Vagina (tissue), 2 donors: ENCODE measurements at places on chromosomes 12 and 14. TPM values are rescaled to one million over a fixed set of nuclear protein-coding genes. Genes with fewer than 3 reads are reported as not detected.

GRCh38 chr12:16389594-16389993, 42.1 kb downstream of the MGST1 start:
- H3K36me3 ChIP-seq, result no peaks in the 10 kb centered on the region
- no peak overlapping the region for H3K4me3 ChIP-seq
- H3K4me1 ChIP-seq, result no peaks in the 10 kb centered on the region
- no peaks in the 10 kb centered on the region for H3K27me3 ChIP-seq
- H3K27ac ChIP-seq, result no peak overlapping the region

- no peaks in the 10 kb centered on the region for H3K36me3 ChIP-seq
- H3K27me3 ChIP-seq, result no peaks in the 10 kb centered on the region
- H3K4me3 ChIP-seq, result no peak overlapping the region
- DNase-seq, result no peak
- H3K27ac ChIP-seq, result no peak overlapping the region
These were observed 111.0 kb downstream of the BICD1 start for GRCh38 chr12:32217354-32218310.

- H3K4me1 ChIP-seq, result no peaks in the 10 kb centered on the region
- no peaks in the 10 kb centered on the region for H3K27me3 ChIP-seq
- no peaks in the 10 kb centered on the region for H3K36me3 ChIP-seq
- H3K27ac ChIP-seq, result no peak overlapping the region
These were observed 157.0 kb downstream of the MYRFL start for GRCh38 chr12:69981881-69982475.

DNA sequence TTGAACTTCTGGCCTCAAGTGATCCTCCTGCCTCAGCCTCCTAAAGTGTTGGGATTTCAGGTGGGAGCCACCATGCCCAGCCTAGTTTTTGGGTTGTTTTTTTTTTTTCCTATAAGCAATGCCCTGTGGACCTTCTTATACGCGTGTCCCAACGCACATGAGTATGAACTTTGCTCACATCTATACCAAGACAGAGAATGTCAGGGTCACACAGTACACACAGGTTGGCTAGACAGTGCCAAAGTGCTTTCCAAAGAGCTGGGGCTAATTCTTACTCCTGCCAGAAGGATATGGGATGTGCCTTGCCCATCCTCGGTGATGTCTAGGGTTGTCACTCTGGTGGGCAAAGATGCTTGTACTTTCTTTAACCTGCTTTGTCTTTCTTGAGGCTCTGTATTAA, 7.6 kb upstream of the CCDC85C start:
- no peaks in the 10 kb centered on the region for H3K27me3 ChIP-seq
- peak overlapping the region; percentile 57 for H3K27ac ChIP-seq
- peaks cover 55% of the 10 kb centered on the region for H3K4me1 ChIP-seq
- H3K36me3 ChIP-seq, result no peaks in the 10 kb centered on the region
- no peak for DNase-seq

DNA sequence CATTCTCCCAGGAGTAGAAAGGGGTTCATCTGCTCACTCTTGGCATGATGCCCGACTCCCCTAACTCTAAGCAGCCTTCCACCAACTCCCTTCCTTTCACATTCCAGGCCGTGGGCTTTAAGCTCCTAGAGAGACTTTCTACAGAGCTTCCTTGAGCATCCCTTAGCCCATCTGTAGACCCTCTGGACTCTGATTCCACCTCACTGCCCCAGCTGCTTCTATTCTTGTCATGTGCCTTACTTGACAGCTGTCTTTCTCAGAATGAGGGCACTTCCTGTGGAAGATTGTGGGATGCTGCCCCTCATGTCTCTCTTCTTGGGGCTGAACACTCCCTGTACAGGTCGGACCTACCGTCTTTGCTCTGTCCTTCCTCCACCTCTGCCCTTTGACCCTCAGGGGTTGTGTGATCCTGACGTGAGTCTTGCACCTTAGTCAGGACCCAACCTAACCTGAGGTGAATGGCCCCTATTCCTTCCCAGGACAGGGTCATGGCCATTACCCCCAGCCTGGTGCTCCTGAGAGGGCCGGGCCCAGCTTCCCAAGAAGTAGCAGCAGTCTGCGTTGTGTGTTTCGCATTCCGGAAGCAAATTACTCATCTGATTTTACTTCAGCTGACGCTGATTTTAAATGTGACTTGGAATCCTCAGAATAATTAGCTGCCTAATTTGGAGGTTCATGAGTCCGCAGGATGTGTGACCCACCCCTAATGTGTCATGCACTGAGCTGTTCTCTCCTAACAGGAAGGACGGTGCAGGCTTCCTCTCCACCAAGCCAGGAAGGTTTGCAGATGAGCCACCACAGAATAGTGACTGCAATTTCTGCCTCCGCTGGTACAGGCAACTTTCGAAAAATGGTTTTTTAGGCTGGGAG, 2.7 kb upstream of the GALNT6 start:
- H3K36me3 ChIP-seq, result no peaks in the 10 kb centered on the region
- no peaks in the 10 kb centered on the region for H3K27me3 ChIP-seq
- H3K4me1 ChIP-seq, result peaks cover 38% of the 10 kb centered on the region
- no peak for DNase-seq

- no peaks in the 10 kb centered on the region for H3K27me3 ChIP-seq
- H3K4me1 ChIP-seq, result no peaks in the 10 kb centered on the region
- no peak overlapping the region for H3K27ac ChIP-seq
- H3K4me3 ChIP-seq, result no peak overlapping the region
These were observed 3.4 kb upstream of the C3AR1 start for GRCh38 chr12:8069582-8069981.

- no peak for DNase-seq
- H3K27me3 ChIP-seq, result no peaks in the 10 kb centered on the region
- H3K4me3 ChIP-seq, result no peak overlapping the region
- H3K27ac ChIP-seq, result no peak overlapping the region
- H3K36me3 ChIP-seq, result no peaks in the 10 kb centered on the region
- H3K4me1 ChIP-seq, result no peaks in the 10 kb centered on the region
These were observed 50.8 kb upstream of the CDKL1 start for GRCh38 chr14:50447461-50447860.

GRCh38 chr12:9763025-9763424, 2.3 kb upstream of the CD69 start:
- H3K4me1 ChIP-seq, result no peaks in the 10 kb centered on the region
- H3K27ac ChIP-seq, result no peak overlapping the region
- no peak for DNase-seq
- no peaks in the 10 kb centered on the region for H3K36me3 ChIP-seq
- H3K4me3 ChIP-seq, result no peak overlapping the region

The TEX52 gene
- not detected for total RNA-seq
